ENCODE measurements at places on chromosomes 5 and 9. TPM values are rescaled to one million over a fixed set of nuclear protein-coding genes. Genes with fewer than 3 reads are reported as not detected.

Gene ARPC5L
- total RNA-seq, result 21.0 TPM

Gene DELE1
- total RNA-seq, result 33.7 TPM

Gene IL3
- total RNA-seq, result not detected

Gene TOPORS
- 43.7 TPM for total RNA-seq

Gene FBXO4
- 8.1 TPM for total RNA-seq

Gene GPSM1
- total RNA-seq, result 30.0 TPM

Gene CDO1
- 0.63 TPM for total RNA-seq

Gene GFM2
- total RNA-seq, result 25.9 TPM

Gene FGF18
- total RNA-seq, result 0.06 TPM

All from bladder microvascular endothelial cell (primary cell).